Fibroblast of skin of back (primary cell): ENCODE measurements at places on chromosomes 5 and 9.

DNA sequence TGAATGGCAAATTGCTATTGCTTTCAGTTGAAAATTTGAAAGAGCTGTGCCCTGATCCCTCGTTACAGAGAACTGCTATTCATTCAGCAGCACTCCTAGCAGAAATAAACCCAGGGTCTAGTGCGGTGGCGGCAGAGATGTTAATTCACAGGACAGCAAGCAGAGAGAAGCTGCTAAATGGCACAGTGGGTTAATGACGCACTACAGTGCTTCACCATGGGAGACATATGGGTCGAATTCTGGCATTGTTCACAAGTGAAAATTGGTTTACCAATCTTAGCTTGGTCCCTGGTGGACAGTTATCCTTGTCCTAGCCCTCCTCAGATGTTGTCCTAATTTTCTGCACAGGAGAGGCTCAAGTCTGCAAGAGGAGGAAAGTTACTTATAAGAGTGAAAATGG is 807.4 kb downstream of the TLE1 start:
- DNase-seq: no peak

DNA sequence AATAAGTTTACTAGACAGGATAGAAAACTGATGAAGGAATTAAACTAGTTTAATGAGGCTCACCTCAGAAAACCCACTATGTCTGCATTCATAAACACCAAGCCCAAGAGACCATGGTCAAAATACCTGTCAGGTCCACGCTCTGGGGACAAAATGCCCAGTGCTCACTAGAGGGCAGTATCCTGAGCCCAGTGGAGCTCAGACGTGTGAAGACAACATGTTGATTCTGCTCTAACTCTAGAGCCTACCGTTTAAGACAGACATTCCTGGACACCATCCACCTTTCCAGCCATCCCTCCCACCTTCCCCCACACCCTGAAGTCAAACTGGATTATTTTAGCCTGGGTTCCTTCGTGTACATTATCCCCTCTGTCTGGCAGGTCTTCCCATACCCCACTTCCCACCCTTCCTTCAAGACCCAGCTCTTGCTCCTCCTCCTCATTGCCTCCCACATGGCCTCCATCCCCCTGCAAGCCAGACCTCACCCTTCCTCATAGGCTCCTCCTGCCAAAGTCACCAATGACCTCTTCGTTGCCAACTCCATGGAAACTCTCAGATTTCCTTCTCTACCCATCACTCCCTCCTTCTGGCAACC is 142.3 kb upstream of the FSTL4 start:
- DNase-seq: peak; percentile 6

GRCh38 chr9:86470326-86470725 is 116.1 kb upstream of the TUT7 start:
- DNase-seq: peak; percentile 19

GRCh38 chr5:172342918-172343317 is 59.4 kb upstream of the UBTD2 start:
- DNase-seq: no peak

DNA sequence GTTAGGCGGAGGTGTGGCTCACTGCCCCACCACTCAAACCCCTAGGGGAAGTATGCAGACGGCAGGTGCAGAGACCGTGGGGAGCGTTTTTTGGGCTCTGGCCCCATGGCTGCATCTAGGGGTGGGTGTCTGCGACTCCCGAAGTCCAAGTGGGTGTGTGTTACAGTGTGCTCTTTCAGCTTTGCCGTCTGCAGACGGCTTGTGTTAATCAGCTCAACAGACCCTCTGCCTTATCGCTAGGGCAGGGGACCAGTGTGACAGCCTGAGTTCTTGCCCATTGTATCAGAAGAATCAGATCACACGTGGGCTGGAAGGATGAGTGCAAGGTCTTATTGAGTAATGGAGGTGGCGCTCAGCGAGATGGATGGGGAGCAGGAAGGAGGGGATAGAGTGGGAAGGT is 162.8 kb downstream of the ENC1 start:
- no peak for DNase-seq

- peak; percentile 61 for DNase-seq
Observed at GRCh38 chr5:59799668-59800346, 93.7 kb downstream of the PDE4D start.

GRCh38 chr5:91409304-91409703 is 26.2 kb upstream of the ARRDC3 start:
- DNase-seq: no peak

GRCh38 chr9:113634596-113635515 is 171.3 kb downstream of the RGS3 start:
- no peak for DNase-seq

GRCh38 chr9:130171226-130172148 is 717 bp upstream of the NCS1 start:
- no peak for DNase-seq

DNA sequence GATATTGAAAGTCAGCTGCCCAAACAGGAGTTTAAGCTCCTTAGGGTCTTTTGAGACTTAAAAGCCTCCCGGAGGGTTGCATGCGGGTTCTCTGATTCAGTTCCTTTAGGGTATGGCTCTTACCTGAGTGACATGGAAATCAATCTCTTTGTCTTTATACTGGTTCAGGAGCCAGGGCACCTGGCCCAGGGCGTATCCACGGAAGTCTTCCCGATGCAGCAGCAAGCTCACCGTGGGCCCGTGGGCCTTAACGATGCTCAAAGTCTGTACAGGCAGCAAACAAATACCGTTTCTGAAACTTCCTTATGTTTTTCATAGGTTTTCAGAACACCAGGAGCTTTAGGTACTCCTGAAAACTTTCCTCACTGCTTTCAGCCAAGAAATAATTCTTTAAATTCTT is 13.2 kb downstream of the MROH2B start:
- no peak for DNase-seq

DNA sequence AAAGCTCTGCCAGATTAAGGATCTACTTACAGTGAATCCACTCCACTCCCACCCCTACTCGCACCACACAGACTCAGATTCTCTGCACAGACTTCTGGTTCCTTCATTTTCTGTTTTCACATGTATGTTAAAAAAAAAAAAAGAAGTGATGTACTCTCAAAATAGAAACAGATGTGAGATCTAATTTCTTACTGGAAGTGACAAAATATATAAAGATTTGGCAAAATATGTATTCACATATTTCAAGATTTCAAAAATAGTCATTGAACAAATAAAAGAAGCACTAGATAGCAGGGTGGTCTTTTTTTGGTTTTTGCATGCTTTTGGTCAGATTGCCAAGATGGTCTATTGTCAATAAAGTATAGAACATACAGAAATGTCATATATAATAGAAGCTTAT is 379.2 kb downstream of the TMEM167A start:
- no peak for DNase-seq

- peak; percentile 20 for DNase-seq
Observed at GRCh38 chr5:143713047-143714003, 98.6 kb upstream of the HMHB1 start.

GRCh38 chr5:163766936-163767670 is 261.7 kb downstream of the MAT2B start:
- DNase-seq: no peak

DNA sequence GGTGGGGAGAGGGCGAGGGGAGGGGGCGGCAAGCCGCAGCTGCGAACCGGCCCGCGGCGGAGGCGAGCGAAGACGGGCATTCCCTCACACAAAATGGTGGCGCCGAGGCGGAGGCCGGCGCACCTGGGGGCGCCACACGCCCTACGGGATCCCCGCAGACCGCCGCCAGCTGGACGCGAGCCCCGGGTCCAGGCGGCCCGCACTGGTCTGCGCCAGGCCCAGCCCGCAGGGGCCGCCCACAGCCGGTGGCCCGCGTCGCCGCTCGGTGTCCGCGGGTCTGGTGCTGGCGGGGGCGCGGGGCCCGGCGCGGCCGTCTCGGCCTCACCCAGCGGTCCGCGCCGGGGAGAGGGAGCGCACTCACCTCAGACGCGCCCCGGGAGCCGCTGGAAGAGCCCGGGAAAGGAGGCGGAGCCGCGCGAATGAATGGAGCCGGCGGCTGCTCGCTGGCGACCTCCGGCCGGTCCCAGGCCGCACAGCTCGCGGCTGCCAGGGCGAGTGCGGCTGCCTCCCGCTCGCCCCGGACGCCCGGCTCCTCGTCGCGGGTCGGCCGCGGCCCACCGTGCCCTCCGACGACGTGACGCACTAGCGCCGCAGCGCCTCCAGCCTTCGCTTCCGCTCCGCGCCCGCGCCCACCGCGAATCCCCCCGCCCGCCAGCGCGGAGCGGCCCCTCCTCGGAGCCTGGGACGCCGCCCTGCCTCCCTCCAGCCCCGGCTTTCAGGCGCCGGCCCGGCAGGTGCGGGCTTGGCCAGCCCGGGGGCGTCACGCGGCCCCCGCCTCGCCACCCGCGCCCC is at the start of gene FAM169A:
FAM169A (minus strand) TSS at position 584 of the 792 bp plus-strand sequence. CDS start 24,711 bp downstream, outside the sequence.
- peak; percentile 55 for DNase-seq

- peak; percentile 4 for DNase-seq
Observed at GRCh38 chr5:172556262-172556661, 84.8 kb upstream of the NEURL1B start.

DNA sequence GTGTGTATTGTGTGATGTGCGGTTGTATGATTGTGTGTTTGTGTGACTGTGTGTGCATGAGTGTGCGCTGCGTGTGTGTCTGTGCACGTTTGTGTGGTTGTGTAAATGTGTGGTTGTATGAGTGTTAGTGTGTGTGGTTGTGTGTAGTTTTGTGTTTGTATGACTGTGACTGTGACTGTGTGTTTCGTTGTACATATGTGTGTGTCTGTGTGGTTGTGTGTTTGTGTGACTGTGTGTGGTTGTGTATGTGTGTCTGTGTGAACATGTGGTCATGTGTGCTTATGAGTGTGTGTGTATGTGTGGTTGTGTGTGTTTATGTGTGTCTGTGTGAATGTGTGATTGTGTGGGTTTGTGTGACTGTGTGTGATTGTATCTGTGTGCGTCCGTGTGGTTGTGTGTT is 197.8 kb downstream of the TTLL11 start:
- no peak for DNase-seq

DNA sequence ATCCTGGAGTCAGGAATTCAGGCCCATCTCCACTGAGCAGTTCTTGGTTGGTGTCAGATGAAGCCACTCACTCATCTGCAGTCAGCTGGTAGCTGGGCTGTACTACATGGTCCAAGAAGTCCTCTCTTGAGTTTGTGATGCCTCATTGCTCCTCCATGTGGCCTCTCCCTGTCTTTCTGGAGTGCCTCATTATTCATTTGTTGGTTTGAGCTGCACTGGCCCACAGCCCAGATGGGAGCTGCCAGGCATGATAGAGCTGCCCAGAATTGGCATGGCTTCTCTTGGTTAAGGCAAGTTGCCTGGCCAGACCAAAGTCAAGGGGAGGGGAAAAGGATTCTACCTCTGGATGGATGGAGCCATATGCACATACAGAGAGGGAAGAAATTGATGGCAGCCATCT is 8.0 kb downstream of the PTCD2 start:
- DNase-seq: peak; percentile 17

- DNase-seq: no peak
Observed at GRCh38 chr9:16245756-16246440, 624.6 kb downstream of the BNC2 start.

DNA sequence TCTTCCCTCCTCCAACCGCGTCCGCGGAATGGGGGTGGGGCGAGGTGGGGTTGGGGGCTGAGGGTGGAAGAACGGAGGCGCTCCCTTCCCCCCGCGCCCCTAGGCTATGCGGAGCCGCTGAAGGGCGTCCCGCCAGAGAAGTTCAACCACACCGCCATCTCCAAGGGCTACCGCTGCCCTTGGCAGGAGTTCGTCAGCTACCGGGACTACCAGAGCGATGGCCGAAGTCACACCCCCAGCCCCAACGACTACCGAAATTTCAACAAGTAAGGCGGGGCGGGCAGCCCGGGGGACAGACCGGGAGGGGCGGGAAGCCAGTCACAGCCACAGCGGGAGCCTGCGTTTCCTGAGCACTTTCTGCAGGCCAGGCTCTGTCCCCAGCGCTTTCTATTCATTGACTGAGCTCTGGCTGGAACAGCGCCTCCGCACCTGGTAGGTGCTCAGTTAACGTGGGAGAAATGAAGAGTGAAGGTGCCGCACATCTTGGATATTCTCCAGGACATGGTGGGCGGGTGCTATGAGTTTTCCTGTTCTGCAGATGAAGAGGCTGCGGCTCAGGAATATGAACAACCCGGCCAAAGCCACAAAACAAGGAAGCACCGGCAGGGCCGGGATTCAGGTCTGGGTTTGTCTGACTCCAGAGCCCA is 11.3 kb downstream of the MYOZ3 start:
- peak; percentile 42 for DNase-seq

DNA sequence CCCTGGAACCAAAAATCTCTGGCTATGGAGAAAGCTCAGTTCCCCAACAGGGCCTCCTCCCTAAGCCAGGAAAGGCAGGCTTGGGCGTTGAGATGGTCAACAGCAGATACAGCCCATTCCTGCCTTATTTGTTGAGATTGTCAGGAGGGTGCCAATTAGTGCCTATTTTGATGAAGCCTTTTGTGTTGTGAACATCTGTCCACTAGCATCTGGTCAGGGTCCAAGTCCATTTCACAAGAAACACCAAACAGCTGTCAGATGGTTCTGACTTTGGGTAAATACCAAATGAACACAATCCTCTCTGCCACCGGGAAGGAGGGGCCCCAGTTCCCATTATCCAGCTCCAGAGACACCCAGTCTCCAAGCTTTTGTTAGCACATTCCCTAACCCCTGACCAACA is 19.9 kb downstream of the SEMA6A start:
- no peak for DNase-seq

GRCh38 chr5:104494083-104494482 is 931.5 kb upstream of the NUDT12 start:
- no peak for DNase-seq

- no peak for DNase-seq
Observed at GRCh38 chr9:93636172-93636661, 59.8 kb downstream of the PHF2 start.

- DNase-seq: no peak
Observed at GRCh38 chr5:142689081-142689480, 3.2 kb upstream of the FGF1 start.

DNA sequence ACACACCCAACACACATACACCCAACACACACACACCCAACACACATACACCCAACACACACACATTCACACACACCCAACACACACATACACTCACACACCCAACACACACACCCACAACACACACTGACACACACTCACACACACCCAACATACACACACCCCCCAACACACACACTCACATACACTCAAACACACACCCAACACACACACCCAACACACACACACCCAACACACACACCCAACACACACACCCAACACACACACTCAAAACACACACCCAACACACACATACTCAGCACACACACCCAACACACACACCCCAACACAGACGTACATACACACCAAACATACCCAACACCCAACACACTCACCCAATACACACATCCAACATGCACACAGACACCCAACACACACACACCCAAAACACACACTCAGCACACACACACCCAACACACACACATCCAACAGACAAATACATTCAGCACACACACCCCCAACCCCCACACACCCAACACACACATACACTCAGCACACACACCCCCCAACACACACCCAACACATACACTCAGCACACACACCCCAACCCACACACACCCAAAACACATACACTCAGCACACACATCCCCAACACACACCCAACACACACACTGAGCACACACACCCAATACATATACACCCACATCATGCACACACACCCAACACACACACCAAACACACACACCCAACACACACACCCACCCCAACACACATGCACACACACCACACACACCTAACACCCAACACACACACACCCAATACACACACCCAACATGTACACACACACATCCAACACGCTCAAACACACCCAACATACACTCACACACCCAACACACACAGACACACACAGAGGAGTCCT is 479.5 kb upstream of the DAP start:
- DNase-seq: no peak

GRCh38 chr5:157593052-157593757 is 17.6 kb upstream of the ADAM19 start:
- DNase-seq: no peak
